ENCODE measurements at places on chromosomes 4 and X.

DNA sequence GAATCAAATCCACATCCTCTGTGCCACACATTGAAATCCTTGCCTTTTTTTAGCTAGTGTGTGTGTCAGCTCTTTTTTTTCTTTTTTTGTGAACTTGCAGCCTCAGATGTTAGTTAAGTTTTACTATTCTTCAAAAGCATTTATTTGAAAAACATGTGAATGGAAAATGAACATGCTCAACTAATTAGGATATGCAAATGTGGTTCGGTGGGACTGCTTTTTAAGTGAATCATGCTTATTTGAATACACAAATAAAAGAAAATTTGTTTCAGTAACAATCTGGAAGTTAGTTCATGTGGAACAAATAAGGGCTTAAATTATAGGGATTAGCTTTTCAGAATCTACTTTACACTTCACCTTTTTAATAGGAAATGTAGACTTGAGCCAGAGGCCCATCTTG is 751.5 kb upstream of the FAM241A start:
- no peak for DNase-seq

DNA sequence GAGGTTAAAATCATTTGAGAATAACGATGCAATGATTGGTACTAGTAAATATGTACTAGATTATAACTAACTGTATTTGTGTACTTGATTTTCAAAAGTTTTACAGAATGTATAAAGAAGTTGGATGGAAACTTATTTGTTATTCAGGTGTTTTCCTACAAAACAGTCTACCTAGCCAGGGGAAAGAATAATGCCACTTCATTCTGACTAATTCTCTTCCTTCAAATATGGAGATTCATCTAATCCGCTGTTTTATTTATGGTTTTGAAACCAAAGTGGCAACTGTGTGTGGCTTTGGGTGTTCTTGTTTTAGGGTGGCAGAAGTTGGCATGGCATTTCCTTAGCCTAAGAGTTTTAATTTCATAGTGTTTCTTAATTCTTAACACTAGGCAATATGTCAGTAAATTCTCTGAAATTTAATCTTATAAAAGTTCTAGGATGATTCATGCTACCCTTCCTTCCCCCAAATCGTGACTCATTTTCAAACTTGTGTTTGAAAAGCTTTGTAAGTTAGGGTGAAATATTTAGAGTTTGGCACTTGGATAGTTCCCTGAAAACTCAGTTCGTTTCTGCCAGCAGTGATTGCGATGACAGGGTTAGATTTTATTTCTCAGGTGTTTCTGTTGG is 62.6 kb downstream of the DCLK2 start:
- no peak for DNase-seq

DNA sequence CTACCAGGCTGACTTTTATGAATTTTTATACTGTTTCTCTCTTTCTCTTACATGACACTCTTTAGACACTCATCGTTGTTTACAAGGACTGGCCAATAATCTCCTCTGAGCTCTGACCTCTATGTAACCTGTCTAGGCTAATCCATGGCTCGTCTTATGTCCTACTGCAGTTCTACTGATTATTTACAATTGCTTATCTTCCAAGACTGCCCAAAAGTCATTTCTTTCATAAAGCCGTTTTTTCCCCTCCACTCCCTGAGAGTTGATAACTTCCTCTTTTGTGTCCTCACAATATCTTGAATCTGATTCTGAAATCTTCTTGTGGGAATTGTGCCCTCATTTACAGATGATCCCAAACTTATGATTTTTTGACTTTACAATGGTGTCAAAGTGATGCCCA is 18.3 kb upstream of the SNCA start:
- DNase-seq: no peak

GRCh38 chr4:57151481-57151880 is 41.3 kb upstream of the IGFBP7 start:
- no peak for DNase-seq

DNA sequence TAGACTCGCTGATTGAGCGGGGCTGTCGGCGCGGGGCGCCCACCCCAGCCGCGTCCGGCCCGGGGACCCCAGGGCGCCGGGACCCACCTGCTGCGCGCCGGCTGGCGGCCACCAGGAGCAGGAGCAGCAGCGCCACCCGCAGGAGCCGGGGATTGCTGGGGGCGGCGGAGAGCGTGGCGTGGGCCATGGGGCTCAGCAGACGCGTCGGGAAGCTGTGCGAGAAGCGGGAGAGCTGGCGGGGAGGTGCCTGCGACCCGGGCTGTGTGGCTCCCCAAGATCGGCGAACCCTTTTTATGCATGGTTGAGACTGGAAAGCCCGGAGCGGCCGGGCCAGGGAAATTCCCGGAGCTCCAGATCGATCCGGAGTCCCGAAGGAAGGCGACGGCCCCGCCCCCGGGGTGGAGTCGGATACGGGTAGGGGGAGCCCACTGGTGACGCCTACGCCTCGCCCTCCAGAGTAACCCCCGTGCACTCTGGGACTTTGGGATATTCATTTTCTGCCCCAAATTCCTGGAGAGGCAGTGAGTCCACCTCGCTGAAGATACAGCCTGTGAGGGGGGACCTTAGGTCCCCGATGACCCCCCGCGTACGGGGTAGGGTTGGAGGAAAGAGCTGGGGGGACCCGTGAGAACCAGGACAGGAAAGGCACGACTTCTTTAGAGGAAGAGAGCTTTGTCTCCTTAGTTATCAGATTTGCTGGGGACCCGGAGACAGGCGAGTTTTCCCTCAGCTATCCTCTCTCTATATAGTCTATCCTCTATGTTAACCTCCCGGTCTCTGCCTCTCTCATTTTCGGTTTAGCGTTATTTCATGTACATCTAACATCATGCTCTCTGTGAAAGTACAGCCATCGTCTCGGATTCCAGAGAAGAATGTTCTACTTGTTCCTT is at the start of gene CXCL3:
Gene CXCL3, minus strand, starts transcription at position 265 of the 890 bp plus-strand sequence. Its CDS starts 78 bp downstream, at position 187.
- DNase-seq: peak; percentile 9

- DNase-seq: no peak
These were observed 52.7 kb downstream of the SLC10A7 start for GRCh38 chr4:146469022-146469421.

DNA sequence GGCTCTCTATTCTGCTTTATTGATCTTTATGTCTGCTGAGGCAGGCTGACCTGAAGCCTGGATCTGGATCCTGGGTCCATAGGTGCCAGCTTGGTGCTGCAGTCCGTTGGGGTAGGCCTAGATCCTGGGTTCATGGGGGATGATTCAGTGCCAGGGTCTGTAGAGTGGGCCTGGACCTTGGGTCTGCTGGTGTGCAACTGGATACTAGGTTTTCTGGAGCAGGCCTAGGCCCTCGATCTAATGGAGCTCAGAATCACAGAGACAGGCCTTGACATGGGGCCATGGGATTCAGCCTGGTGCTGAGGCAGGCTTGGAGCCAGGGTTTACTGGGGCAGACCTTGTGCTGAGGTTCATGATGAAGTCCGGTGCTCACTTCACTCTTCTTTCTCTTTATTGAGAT is 358.6 kb downstream of the TEX13C start:
- DNase-seq: no peak

DNA sequence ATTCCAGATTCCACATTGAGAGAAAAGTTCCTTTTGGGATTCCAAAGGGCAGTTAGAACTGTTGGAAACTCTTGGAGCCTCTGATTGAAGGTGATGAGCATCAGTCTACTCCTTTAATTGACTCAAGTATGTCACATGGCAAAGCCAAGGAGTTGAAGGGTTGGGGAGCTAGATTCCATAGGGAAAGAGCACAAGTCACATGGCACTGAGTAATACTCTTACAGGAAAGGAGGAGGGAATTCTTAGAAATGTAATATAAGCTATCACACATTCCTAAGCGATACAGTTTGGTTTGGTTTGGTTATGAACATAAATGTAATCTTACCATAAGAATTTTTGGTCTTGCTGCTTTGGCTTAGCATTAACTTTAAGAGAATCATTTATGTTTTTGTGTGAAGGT is 15.7 kb downstream of the SPCS3 start:
- no peak for DNase-seq

DNA sequence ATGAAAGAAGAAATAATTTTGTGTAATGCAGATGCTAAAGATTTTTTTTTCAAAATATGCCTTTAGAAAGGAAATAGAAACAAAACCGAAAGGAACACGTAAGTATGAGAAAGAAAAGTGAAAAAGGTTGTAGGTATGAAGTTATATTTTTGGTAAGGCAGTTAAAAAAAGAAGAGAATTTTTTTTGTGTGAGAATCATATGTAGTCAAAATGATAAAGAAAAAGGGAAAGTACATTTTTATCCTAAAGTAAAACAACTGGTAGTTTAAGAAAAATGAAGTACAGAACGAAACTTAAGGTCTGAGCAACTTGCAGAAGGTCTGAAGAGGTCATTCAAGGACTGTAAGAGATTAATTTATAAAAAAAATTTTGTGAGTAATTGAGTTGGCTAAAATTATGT is 164.0 kb upstream of the TRAM1L1 start:
- DNase-seq: no peak

DNA sequence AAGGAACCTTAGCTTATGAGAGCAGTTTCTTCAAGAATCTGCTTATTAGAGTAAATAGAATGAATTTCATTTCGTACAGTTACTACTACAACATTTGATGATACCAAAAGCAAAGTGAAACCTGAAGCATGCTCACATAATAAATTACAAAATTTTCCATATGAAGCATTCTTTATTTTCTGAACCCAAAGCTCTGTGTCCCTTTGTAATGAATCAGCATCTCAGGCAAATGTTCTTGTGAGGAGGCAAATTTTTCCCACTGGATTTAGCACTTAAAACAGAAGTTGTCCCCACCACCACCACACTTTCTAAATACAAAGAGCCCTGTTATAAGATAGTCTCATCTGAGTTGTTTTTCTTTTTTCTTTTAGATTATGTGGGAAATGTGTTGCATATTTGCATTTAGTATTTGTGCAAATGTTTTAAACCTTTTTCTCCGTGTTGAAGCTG is 70.7 kb upstream of the NFKB1 start:
- DNase-seq: no peak

DNA sequence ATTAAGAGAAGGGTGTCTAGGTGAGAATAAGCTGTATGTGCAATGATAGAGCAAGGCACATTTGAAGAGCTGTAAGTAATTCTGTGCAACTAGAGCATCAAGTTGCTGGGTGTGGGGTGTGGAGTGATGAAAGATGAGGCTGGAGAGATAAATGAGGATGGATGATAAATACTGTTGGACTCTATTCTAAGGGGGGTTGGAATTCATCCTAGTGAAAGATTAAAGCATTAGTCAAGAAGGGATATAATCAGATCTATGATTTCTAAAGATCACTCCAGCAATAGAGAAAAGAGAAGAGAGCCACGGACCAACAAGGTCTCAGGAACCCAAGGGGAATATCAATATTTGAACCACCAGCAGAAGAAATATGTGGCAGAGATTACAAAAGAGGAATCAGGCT is 415.0 kb upstream of the RPS6KA3 start:
- no peak for DNase-seq

- DNase-seq: no peak
These were observed 39.6 kb upstream of the SLC7A3 start for GRCh38 chrX:70970482-70970995.

DNA sequence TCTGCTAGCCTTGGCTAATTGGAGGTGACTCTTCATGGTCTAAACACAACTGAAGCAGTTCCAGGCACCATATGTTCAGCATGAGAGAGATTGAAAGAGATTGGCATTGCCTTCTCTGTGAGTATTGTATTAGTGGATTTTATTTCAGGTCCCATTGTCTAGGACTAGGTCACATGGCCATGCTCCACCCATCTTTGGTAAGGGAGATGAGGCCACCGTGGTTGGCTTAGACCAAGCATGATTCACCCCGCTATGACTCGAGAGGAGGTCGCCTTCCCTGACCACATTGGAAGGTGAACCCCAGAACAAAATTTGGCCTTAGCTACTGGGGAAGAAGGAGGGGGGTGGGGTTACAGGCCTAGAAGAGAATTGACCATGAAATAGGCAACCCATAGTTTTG is 109.9 kb upstream of the BCOR start:
- no peak for DNase-seq

DNA sequence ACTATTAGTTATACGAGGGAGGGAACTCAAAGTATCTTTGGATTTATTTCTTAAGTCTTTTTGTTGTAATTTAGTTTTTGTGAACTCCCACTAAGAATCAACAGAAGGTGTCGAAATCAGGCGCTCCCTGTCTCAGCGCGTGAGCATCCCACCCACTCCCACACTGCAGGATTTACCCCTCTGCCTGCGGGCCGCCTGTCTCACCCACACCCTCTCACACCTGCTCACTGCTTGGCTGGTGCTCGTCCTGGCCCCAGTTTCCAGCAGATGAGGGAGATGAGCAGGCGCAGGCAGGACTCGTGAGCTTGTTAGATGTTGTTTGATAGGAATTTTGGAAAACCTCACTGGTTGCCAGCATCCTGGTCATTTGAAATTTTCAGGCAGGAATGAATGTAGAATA is 20.8 kb upstream of the HGFAC start:
- no peak for DNase-seq

DNA sequence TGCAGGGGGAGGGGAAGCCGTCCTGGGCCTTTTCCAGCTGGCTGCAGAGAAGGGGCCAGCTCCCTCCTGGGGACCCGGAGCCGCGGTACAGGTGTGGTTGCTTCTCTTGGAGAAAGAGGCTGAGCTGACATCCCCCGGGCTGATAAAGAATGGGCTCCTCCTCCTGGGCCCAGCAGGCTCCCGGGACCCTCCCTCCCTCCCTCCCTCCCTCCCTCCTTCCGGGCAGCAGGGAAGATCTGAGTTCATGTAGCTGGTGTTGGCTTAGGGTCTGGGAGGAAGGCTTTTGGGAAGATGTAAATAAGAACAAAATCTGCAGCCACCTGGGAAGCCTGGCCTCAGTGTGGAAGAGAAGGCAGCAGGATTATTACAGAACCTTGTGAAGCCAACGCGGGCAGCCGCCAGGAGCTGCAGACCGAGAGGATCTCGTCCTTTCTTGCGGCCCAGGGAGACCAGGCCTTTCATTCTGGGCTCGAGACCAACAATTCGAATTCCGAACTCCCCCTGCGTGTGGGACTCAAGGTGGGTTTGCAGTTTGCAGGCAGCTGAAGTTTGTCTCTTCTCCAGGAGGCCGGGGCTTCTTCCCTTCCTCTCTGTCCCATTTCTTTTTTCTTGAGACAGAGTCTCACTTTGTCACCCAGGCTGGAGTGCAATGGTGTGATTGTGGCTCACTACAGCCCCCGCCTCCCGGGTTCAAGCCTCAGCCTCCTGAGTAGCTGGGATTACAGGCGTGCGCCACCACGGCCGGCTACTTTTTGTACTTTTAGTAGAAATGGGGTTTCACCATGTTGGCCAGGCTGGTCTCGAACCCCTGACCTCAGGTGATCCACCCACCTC is at the start of gene PLCXD1:
Gene PLCXD1, plus strand, starts transcription at position 216 of the 834 bp plus-strand sequence. CDS start 2,807 bp downstream, outside the sequence.
- DNase-seq: no peak

DNA sequence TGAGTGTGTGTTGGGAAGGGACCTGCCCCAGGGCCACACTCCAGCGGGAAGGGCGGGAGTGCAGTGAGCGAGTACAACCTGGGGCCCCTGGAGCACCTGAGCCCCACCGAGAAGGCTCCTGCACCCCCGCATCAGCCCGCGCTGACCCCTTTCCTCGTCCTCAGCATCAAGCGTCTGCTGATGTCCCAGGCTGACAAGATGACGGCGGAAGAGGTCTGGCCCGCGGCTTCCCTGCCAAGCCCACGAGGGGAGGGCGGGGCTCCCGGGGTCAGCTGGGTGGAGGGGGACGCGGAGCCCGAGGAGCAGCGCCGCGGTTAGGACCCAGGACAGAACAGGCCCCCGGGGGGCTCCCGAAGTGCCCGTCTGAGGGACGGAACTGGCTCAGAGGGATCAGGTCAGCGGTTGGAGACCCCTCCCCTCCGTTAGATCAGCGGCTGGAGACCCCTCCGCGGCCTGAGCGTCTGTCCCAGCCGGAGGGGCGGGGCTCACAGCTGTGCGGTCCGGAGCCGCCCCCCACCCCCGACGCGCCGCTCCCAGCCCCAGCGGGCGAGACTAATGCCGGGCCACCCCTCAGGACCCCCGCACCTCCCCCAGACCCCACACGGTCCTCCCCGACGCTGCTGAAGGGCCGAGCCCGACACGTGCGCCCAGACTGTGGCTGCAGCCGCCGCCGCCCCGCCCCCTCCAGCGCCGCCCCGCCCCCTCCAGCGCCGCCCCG is 6.7 kb downstream of the MYL5 start:
- peak; percentile 30 for DNase-seq

All from NCI-H774 (cell line).